Stimulated activated CD4-positive, alpha-beta T cell treated with anti-CD3 and anti-CD28 coated beads, Interleukin-4, amount 100 ng/mL, for 48 hours (primary cell): ENCODE measurements at places on chromosomes 12 and 14.

- DNase-seq, result no peak
Observed at GRCh38 chr14:76603713-76604112, 157.6 kb upstream of the VASH1 start.

- DNase-seq, result no peak
Observed at GRCh38 chr14:95523815-95524448, 7.5 kb upstream of the SYNE3 start.

- DNase-seq, result peak; percentile 16
Observed at GRCh38 chr12:132329036-132329719, at the start of gene GALNT9. Gene GALNT9, minus strand, starts transcription at chr12:132329589. Its CDS starts 386 bp downstream, at chr12:132329203.

GRCh38 chr12:42789808-42790760, 200.5 kb upstream of the PRICKLE1 start:
- DNase-seq, result no peak

DNA sequence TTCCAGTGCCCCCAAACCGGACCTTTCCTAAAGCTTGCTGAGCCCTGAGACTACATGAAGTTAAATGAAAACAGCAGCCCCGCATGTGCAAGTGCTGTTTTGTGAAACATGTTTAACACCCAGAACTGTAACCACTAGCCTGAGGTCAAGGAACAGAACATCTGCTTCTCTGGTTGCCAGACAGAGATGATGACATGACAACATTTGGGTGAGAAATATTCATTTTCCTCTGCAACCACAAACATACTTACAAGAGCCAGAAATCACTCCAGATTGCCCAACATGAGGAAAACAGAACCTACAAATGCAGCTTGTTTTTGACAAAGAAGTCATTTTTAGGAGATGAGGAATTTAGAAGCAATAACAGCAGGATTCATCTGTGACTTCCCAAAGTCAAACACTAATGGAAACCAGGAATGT, 110.4 kb downstream of the BCAT1 start:
- no peak for DNase-seq

DNA sequence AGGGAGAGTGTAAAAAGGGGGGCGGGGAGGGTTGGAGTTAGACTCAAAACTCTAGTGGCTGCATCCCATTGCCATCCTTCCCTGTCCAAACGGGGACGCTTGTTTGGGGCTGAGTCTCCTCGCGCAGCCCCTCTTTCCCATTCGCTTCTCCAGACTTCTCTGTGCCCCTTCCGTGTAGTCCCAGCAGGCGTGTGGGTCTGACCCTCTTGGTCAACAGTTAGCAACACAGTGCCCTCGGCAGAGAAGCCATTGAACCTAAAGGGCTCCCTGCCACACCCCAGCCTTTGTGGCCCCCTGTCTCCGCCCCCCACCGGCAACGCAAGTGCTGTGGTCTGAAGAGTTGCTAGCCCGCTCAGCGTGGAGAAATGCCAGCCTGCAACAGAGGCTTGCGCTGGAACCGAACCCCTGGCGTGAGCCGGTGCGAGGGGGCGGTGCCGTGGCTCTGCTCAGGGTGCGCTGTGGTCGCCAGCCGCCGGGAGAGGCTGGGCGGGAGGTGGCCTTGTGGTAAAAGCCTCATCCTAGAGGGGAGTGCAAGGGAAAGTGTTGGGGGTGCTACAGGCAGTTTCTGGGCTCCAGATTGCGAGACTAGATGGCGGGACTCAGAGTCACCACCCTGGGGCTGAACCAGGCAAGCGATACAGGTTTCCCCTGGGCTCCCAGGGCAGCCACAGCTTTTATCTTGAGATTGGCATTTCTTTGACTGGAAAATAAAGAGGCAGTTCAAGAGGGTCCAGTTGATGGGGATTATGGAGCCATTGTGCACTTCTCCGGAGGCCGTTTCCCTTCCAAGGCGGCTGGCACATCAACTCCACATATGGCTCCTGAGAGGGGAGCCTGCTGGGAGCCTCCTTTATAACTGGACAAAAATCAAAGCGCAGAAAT, 2.1 kb downstream of the PLXNC1 start:
- peak; percentile 15 for DNase-seq

DNA sequence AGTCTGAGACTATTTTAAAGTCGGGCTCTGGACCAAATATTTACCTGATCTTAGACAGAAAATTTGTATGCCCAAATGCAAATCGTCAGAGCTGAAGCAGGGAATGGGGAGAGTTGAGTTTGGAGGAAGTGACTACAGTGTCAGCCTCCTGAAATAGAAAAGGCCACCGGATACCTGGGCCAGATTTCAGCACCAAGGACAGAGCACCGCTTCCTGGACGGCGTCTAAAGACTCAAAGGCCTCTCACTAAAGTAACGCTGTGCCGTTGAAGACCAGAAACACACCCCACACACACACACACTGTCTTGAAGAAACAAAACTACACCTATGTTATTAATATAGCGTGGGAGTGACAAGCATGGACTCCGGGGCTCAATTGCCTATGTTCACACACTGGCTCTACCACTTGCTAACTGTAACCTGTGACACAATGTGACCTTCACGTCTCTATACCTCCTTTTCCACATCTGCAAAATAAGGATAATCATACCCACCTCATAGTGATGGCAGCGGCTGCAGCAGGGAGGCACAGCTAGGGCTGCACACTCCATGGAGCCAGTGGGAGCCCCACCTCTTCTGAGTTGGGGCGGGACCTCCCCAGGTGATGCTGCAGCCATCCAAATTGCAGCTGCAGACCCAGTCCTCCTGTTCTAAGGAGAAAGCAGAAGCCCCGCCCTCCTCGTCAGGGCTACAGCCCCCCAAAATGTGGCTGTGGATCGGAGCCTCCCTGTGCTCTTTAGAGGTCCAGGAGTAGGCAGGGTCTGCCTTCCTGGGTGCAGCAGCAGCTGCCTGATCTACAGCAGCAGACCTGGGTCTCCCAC, 35.6 kb downstream of the KRT76 start:
- DNase-seq, result peak; percentile 52

DNA sequence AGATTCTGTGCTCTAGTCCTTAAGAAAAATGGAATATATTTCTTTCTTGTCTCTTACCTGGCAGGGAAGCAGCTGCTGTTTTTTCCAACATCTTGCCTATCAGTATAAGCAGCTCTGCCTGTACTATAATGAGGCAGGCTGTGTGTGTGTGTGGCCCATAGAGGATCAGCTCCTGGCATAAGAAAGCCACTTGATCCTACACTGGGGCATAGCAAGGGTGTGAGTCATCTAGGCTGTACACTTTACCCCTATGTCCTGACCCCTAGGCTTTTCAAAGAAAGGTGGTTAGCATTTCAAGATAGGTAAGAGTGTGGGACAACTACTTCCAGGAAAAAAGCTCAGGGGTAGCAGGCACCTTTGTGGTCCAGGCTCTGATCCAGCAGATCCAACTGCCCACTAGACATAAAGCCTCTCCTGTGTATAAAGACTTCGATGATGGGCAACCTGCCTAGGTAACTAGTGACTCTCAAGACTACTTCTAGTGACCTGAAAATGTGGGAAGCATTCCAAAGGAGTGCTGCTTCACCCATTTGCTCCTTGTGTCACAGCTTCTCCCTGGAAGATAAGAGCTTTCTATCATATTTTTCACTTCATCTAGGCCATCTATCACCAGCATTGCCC, 4.9 kb upstream of the SENP1 start:
- no peak for DNase-seq

GRCh38 chr14:105137481-105138020, 31.0 kb downstream of the JAG2 start:
- DNase-seq, result no peak

- DNase-seq, result peak; percentile 67
Observed at GRCh38 chr12:25276199-25276937, 25.6 kb upstream of the KRAS start.

- DNase-seq, result no peak
Observed at GRCh38 chr12:6533653-6533922, 729 bp upstream of the GAPDH start.

DNA sequence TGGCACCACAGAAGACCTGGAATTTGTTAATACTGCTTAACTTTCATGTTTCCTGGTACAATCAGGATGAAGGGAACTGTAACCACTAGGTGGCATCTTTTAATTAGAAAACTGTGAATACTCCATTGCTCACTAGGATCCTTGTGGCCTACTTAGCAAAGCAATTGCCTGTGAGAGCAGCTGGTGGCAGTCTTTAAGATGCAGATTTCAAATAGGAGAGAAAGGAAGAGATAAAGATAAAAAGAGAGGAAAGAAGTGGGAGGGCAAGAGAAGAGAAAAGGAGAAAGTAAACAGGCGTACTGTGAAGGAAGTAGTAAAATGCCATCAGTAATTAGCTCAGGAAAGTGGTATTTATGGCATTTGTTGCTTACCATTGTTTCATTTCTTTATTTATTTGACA, 114.5 kb downstream of the RAD51B start:
- DNase-seq, result no peak

GRCh38 chr12:79252358-79253075, 387.9 kb downstream of the SYT1 start:
- no peak for DNase-seq

- no peak for DNase-seq
Observed at GRCh38 chr12:21827083-21827482, 52.6 kb upstream of the KCNJ8 start.

- no peak for DNase-seq
Observed at GRCh38 chr12:120076651-120077050, 39.9 kb downstream of the RAB35 start.

DNA sequence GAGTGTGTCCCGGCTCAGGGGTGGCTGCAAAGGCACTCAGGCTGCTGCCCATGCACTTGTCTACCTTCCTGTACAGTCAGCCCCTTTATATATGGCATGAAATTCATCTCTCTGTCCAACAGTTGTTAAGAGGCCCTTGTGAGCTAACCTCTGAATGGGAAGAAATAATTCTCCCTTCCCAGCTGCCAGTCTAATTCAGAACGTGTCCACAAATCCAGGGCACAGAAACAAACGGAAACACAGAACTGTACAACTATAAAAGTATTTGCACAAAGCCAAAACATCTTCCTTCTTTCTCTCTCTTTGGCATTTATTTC, 849 bp downstream of the KRT5 start:
- DNase-seq, result no peak

DNA sequence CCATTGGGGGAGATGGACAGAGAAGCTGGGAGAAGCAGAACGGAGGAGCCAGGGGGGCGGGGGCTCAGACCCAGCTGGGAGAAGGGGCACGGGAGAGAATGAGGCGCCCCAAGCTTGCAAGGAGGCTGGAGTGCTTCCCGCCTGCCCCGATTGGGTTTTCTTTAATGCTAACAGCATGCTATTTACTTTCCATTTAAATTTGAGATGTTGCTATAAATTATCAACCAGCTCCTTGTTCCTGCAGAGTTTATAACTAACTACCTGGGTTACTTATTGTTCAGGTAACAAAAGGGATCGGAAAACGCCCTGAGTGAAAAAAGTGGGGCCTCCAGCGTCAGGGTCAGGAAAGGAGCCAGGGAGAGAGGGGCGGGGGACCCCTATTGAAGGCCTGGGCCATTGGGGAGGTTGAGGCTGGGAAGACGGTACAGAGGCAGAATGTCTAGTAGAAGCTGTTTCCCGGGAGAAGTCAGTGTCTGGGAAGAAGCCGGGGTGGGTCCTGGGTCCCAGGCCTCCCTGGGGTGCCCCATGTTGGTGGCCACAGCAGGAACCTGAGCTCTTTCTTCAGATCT, 2.5 kb downstream of the HNF1A start:
- no peak for DNase-seq

DNA sequence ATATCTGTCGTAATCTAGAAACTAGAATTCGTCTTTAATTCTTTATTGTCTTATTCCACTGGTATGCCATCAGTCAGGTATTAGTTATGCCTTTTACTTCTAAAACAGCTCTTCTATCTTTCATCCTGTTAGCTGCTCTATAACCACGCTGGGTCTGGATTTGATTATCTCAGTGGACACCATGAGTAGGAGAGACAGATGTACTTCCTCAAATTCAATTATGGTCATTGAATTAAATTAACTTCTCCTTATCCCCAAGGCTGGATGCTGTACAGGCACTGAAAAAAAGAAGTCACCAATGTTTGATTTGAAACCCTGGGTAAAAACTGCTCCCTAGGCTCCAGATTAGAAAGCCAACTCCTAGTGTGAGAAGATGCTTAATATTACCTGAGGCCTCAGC, 107.3 kb downstream of the PIK3C2G start:
- no peak for DNase-seq

- no peak for DNase-seq
Observed at GRCh38 chr12:19110221-19110940, 19.2 kb upstream of the PLEKHA5 start.

GRCh38 chr14:61196034-61196433, 85.1 kb downstream of the TMEM30B start:
- no peak for DNase-seq

DNA sequence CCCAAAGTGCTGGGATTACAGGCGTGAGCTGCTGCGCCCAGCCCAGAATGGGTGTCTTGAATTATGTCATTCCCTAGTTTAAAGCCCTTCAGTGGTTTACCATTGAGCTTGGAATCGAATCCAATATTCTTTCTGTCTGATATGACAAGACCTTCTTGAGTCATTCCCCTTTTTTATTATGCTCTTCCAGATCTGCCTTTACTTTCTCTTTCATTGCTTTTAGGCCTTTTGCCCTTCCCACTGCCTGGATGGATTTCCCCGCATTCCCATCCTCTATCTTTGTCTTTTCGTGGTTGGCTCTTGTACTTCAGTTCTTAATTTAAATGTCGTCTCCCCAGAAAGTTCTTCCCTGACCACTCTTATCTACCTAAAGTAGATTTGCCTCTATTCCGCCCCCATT, 1.6 kb downstream of the TRAFD1 start:
- no peak for DNase-seq

DNA sequence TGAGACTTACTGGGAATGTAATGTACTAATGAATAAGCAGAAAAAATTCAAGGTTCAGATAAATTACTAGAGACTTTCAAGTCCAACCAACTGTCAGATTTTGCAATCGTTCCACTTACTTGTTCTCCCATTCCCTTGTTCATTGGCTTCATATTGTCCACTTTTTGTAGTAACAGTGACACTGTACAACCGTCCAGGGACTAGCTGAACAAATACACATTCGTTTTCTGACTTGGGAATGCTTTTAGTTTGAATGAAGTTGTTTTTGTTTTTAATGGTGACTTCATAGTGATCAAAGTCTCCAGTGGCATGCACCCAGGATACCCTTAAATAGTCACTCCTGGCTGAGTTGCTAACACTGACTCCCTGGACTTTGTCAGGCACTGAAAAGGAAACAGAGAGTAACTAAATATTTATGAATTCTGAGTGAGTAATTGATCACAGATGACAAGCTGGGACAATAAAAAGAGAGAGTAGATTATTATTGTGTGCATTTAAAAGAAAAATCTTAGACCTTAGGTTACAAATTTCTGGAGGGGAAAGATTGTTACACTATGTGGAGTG, 65.4 kb downstream of the PTPRB start:
- DNase-seq, result no peak

- DNase-seq, result no peak
Observed at GRCh38 chr14:51545396-51545795, 106.3 kb upstream of the FRMD6 start.

DNA sequence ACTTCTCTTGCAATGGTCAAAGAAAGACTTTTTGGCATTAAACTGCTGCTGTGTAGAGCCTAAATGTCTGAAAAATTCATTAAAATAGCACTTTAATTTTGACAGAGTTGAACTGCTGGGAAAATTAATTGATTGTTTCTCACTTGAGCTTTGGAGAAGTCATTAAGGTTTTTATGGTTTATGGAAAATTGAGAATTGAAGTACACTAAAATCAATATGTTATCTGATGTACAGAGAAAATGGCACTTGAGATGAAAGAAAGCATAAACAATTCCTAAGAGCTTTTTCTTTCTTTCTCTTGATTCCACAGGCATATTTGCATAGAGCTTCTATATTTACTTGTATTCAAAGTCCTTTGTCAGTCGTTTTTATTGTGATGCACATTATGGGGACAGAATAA, 188.5 kb upstream of the CAND1 start:
- DNase-seq, result no peak
